MCF 10A (cell line): ENCODE measurements at places on chromosomes 12 and 14.

DNA sequence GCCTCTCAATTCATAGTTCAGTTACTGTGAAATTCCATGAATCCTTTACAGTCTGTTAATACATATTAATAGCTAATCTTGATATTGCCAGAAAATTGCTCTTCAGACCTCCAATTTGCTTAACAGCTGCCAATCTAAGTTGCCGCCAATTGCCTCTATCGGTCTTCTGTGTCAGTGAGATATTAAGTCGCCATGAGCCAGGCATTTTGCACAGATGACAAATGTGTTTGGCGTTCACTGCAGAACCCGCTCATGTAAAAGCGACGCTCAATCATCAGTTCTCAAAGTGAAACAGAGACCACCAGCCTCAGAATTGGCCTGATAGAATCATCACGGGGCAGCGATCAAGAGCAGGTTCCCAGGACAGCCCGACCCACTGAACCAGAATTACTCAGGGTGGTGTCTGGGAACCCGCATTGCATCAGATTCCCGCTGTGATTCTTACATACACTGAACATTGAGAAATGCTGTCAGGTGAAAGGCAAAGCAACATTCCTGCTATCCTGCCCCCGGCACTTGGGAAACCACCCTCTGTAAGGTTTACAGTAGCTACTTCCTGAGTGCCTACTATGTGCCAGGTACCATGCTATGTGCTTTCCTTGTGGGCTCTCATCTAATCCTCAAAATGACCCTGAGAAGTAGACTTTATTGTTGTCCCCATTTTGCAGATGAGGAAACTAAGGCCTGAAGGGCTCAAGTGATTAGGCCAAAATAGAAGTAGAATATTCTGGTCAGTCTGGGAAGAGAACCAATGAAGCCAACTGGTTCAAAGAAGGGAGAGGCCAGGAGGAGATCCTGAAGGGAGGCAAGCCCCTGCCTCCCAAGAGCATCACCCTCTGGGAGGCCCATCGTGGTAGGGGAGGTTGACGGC lies 216.4 kb downstream of the SLC41A2 start:
- H3K27me3 ChIP-seq: no peaks in the 10 kb centered on the region
- H3K4me3 ChIP-seq: no peak overlapping the region
- H3K36me3 ChIP-seq: no peaks in the 10 kb centered on the region

DNA sequence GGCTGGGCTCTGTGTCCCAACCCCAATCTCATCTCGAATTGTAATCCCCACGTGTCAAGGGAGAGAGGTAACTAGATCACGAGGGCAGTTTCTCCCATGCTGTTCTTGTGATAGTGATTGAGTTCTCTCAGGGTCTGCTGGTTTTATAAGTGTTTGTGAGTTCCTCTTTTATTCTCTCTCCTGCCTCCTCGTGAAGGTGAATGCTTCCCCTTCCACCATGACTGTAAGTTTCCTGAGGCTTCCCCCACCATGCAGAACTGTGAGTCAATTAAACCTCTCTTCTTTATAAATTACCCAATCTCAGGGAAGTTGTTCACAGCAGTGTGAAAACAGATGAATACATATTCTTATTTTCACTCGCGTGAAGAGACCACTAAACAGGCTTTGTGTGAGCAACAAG lies 148.2 kb downstream of the TMEM30B start:
- no peaks in the 10 kb centered on the region for H3K36me3 ChIP-seq
- H3K4me1 ChIP-seq: peaks cover 5% of the 10 kb centered on the region
- no peak for DNase-seq
- no peaks in the 10 kb centered on the region for H3K27me3 ChIP-seq
- no peak overlapping the region for H3K4me3 ChIP-seq

DNA sequence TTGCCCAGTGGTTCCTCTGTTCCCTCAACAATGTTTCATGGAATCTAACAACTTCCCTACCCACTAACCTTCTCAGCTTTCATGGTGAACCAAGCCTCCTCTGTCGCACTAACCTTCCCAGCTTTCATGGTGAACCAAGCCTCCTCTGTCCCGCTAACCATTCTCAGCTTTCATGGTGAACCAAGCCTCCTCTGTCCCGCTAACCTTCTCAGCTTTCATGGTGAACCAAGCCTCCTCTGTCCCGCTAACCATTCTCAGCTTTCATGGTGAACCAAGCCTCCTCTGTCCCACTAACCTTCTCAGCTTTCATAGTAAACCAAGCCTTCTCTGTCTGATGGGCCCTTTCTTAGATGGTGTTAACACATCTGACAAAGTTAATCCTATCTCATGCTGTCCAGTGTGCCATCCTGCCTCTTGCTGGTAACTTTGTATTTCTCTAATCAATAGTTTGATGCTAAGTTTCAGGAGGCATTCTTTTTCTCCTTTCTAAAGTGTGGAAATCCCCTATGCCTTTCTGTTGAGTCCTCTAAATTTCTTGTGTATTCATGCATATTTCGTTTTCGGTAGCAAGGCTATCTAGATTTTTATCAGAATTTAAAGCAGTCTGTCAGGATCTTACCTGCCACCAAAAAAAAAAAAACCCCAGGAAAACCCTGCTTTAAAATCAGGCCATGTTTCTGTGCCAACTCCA lies 26.8 kb upstream of the KCNK13 start:
- peaks cover 37% of the 10 kb centered on the region for H3K36me3 ChIP-seq
- DNase-seq: no peak
- no peaks in the 10 kb centered on the region for H3K27me3 ChIP-seq
- H3K27ac ChIP-seq: no peak overlapping the region
- no peak overlapping the region for H3K4me3 ChIP-seq

- no peak overlapping the region for H3K4me3 ChIP-seq
- no peak overlapping the region for H3K27ac ChIP-seq
- no peaks in the 10 kb centered on the region for H3K27me3 ChIP-seq
- peaks cover 20% of the 10 kb centered on the region for H3K4me1 ChIP-seq
- no peak for DNase-seq
Observed at GRCh38 chr12:68242777-68243176, 10.6 kb downstream of the IL22 start.

- H3K27ac ChIP-seq: peak overlapping the region; percentile 94
- H3K27me3 ChIP-seq: no peaks in the 10 kb centered on the region
- DNase-seq: no peak
- H3K4me1 ChIP-seq: peaks cover 32% of the 10 kb centered on the region
- H3K4me3 ChIP-seq: peak overlapping the region; percentile 89
Observed at GRCh38 chr12:100141998-100142850, 450 bp downstream of the BLTP3B start.

GRCh38 chr12:113241191-113242025 lies 20.1 kb downstream of the TPCN1 start:
- H3K4me3 ChIP-seq: peak overlapping the region; percentile 56
- H3K27ac ChIP-seq: peak overlapping the region; percentile 95
- no peaks in the 10 kb centered on the region for H3K27me3 ChIP-seq
- H3K4me1 ChIP-seq: peaks cover 59% of the 10 kb centered on the region
- DNase-seq: peak; percentile 92
- H3K36me3 ChIP-seq: peaks cover 49% of the 10 kb centered on the region

DNA sequence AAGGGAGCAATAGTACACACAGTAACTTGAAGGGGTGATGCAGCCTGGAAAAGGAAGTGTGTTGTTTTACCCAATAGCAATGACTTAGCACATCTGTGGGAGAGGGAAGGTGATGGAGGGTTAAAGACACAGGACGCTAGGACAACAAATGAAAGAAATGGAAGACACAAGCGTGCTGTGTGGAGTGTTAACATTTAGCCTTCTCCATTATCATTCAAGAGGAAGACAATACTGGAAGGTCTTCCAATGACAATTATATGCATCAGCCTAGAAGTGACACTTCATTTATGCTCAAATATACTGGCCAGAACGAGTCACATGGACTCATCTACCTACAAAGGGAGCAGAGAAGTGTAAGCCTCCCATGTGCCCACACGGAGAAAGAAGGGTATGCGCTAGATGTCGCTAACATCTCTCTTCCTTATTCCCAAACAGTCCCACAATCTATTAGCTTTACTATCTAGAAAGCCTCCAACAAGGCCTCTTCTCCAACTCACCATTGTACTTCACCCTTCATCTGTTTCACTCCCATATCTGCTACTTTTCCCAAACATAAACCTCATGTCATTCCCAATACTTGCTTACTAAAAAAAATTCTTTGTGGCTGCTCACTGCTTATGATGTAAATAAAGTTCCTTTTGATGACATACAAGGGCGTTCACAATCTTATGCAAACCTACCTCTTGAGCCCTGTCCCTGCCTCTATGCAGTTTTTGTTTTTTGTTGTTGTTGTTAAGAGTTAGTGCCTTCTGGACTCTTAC lies 20.3 kb downstream of the PPM1H start:
- peaks cover 8% of the 10 kb centered on the region for H3K4me1 ChIP-seq
- no peak overlapping the region for H3K4me3 ChIP-seq
- DNase-seq: no peak
- H3K36me3 ChIP-seq: no peaks in the 10 kb centered on the region
- H3K27ac ChIP-seq: no peak overlapping the region

GRCh38 chr12:47755655-47756562 lies 2.8 kb downstream of the RAPGEF3 start:
- no peak for DNase-seq
- peaks cover 32% of the 10 kb centered on the region for H3K4me1 ChIP-seq
- peak overlapping the region; percentile 59 for H3K27ac ChIP-seq
- H3K27me3 ChIP-seq: no peaks in the 10 kb centered on the region
- peaks cover 12% of the 10 kb centered on the region for H3K36me3 ChIP-seq

GRCh38 chr12:16467272-16467671 lies 119.8 kb downstream of the MGST1 start:
- H3K27me3 ChIP-seq: no peaks in the 10 kb centered on the region
- H3K4me3 ChIP-seq: no peak overlapping the region

GRCh38 chr12:111249018-111249370 lies 119.9 kb downstream of the PHETA1 start:
- H3K27me3 ChIP-seq: peaks cover 28% of the 10 kb centered on the region
- H3K4me3 ChIP-seq: no peak overlapping the region
- H3K27ac ChIP-seq: no peak overlapping the region
- DNase-seq: peak; percentile 74
- no peaks in the 10 kb centered on the region for H3K36me3 ChIP-seq
- H3K4me1 ChIP-seq: peaks cover 6% of the 10 kb centered on the region

GRCh38 chr14:95841668-95842067 lies 35.0 kb upstream of the TUNAR start:
- H3K27ac ChIP-seq: no peak overlapping the region
- peaks cover 32% of the 10 kb centered on the region for H3K27me3 ChIP-seq
- no peak overlapping the region for H3K4me3 ChIP-seq

DNA sequence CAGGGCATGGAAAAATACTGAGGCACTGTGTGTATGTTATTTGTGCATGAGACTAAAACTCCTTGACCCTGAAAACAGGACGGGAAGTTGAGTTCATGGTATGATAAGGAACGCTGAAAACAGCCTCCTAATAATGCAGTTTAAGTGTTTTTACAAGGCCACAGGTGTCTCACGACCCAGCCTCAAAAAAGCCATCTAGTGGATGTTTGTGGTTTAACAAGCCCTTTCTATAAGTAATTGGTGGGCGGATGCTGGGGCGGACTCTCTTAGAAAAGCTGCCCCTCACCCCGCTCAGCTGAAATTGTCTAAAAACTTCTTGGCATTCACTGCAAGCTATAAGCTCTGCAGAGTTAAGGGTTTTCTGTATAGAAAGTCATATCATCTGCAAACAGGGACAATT lies 184.5 kb downstream of the NUBPL start:
- no peak for DNase-seq
- peaks cover 4% of the 10 kb centered on the region for H3K36me3 ChIP-seq
- no peaks in the 10 kb centered on the region for H3K27me3 ChIP-seq
- H3K27ac ChIP-seq: no peak overlapping the region
- H3K4me3 ChIP-seq: no peak overlapping the region
- H3K4me1 ChIP-seq: no peaks in the 10 kb centered on the region

DNA sequence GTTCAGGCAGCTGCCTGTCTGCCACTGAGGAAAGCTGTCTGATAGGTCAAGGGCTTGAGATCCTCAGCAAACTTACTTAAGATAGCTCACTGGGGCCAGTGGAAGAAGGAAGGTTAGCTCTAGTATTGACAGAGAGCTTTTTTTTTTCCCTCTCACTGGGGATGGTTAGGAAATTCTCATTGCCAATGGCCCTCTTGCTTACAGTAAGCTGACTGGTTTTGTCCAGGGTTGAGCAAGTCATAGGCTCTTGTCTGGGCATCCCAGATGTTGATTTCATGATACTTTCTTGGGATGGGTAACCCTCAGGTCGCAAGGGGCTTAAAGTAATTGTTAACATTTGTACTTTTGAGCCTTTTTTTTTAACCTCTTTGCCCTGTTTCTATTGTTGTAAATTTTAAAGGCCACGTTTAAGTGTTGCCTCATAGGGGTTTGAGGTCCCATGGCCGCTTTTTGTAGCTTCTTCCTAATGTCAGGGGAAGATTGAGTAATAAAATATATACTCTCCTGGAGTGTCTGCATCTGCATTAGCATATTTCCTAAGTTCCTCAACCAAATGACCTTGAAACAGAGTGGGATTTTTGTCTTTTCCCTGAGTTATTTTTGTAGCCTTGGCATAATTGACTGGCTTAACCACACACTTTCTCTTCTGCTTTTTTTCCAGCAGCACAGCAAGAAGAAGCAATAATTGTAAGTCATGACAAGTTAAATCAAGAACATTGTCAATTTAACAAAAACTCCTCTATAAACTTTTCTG lies 716.0 kb downstream of the LRFN5 start:
- H3K36me3 ChIP-seq: no peaks in the 10 kb centered on the region
- H3K27me3 ChIP-seq: no peaks in the 10 kb centered on the region
- H3K27ac ChIP-seq: no peak overlapping the region
